Glomerular endothelial cell (primary cell): ENCODE measurements at places on chromosomes 5 and 9. TPM values are rescaled to one million over a fixed set of nuclear protein-coding genes. Genes with fewer than 3 reads are reported as not detected.

PCDHB11 gene
- total RNA-seq = 0.58 and 1.5 TPM in 2 replicates

SNCAIP gene
- total RNA-seq = 18.4 and 44.8 TPM in 2 replicates

ARHGAP26 gene
- 14.0 and 33.1 TPM in 2 replicates for total RNA-seq

NMUR2 gene
- total RNA-seq = 0.87 TPM in 1 of 2 replicates, not detected in the other

S100Z gene
- not detected in 2 replicates for total RNA-seq

FREM1 gene
- total RNA-seq = 0.06 TPM in 1 of 2 replicates, not detected in the other

SLC4A9 gene
- total RNA-seq = 0.06 TPM in 1 of 2 replicates, not detected in the other

SLC6A18 gene
- total RNA-seq = not detected in 2 replicates

FBXL17 gene
- total RNA-seq = 10.6 and 11.7 TPM in 2 replicates

C9orf153 gene
- total RNA-seq = not detected in 2 replicates

DNAH5 gene
- total RNA-seq = 2.0 and 6.6 TPM in 2 replicates

FSD1L gene
- 1.9 and 4.5 TPM in 2 replicates for total RNA-seq

THBS4 gene
- 0.18 and 1.4 TPM in 2 replicates for total RNA-seq

TNC gene
- total RNA-seq = 27.0 and 56.0 TPM in 2 replicates

LRRC70 gene
- 27.5 and 29.4 TPM in 2 replicates for total RNA-seq

AGXT2 gene
- total RNA-seq = not detected in 2 replicates

OBP2B gene
- total RNA-seq = not detected in 2 replicates

CFAP157 gene
- not detected in 2 replicates for total RNA-seq

COL23A1 gene
- 0.05 TPM in 1 of 2 replicates, not detected in the other for total RNA-seq

EPB41L4B gene
- total RNA-seq = 0.88 and 1.8 TPM in 2 replicates

CA9 gene
- 0.15 TPM in 1 of 2 replicates, not detected in the other for total RNA-seq

FOXD4L4 gene
- 0.53 TPM in 1 of 2 replicates, not detected in the other for total RNA-seq

NUP214 gene
- 19.4 and 36.9 TPM in 2 replicates for total RNA-seq

CCL19 gene
- not detected in 2 replicates for total RNA-seq

SPATA31C1 gene
- not detected in 2 replicates for total RNA-seq

DRD1 gene
- total RNA-seq = not detected in 2 replicates

RMND5B gene
- 28.4 and 40.7 TPM in 2 replicates for total RNA-seq

C5orf22 gene
- total RNA-seq = 18.2 and 18.7 TPM in 2 replicates

SERF1A gene
- 1.2 and 9.4 TPM in 2 replicates for total RNA-seq

GARNL3 gene
- 2.9 and 20.2 TPM in 2 replicates for total RNA-seq

SPRY4 gene
- 38.1 and 69.1 TPM in 2 replicates for total RNA-seq

PDCD1LG2 gene
- 20.4 and 27.0 TPM in 2 replicates for total RNA-seq

RNF183 gene
- total RNA-seq = not detected in 2 replicates

ACTBL2 gene
- 2.8 and 4.0 TPM in 2 replicates for total RNA-seq

C9 gene
- total RNA-seq = 0.12 and 0.44 TPM in 2 replicates

SOHLH1 gene
- 0.39 TPM in 1 of 2 replicates, not detected in the other for total RNA-seq

LCN15 gene
- 0.29 TPM in 1 of 2 replicates, not detected in the other for total RNA-seq

TMEM215 gene
- not detected in 2 replicates for total RNA-seq

NEUROG1 gene
- total RNA-seq = not detected in 2 replicates

ZDHHC12 gene
- 52.1 and 75.4 TPM in 2 replicates for total RNA-seq

TAF9 gene
- total RNA-seq = 54.3 and 54.9 TPM in 2 replicates

LEAP2 gene
- total RNA-seq = 0.10 and 0.76 TPM in 2 replicates

NTNG2 gene
- 0.58 and 0.63 TPM in 2 replicates for total RNA-seq
